Panc1 (cell line): ENCODE measurements at places on chromosomes 4 and X.
A peak's percentile ranks its signal among the peaks of the same experiment; 100 is the strongest.

DNA sequence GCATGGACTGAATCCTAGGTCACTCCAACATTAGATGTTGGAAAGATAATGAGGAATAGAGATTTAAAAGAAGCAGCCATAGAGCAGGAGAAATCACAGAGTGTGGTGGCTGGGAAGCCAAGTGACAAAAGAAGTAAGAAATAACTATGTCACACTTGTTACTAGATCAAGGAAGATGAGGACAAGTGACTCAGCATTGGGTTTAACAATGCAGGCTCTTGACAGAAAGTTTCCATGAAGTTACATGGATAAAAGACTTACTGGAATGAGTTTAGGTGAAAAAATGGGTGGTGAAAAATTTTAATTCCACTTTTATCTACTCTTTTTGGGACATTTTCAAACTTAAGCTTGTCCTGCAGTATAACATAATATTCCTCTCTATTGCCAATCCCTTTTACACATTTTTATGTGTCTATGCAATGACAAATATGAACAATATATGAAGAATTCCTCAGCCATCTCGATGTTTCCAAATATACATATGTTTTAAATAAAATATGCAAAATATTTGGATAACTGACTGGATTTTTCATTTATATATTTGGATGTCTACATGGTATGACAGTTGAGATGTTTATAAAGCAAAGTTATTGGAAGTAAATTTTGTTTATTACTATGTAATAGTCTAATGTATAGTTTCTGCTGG lies 462.6 kb downstream of the IL15 start:
- no peak for DNase-seq

DNA sequence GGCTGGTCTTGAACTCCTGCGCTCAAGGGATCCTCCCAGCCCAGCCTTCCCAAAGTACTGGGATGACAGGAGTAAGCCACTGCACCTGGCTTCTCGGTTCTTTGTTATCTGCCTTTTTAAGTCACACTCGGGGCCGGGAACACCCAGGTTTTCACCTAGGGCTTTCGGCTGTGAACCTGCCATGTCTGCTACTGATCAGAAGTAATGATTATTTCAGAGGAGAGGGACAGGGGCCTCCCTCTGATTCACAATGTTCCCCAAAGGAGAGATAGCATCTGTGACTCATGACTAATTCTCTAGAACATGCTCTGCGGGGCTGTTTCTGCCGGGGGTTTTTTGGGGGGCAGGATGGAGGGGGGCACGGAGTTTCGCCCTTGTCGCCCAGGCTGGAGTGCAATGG lies 26.9 kb downstream of the CRLF2 start:
- no peak for DNase-seq

DNA sequence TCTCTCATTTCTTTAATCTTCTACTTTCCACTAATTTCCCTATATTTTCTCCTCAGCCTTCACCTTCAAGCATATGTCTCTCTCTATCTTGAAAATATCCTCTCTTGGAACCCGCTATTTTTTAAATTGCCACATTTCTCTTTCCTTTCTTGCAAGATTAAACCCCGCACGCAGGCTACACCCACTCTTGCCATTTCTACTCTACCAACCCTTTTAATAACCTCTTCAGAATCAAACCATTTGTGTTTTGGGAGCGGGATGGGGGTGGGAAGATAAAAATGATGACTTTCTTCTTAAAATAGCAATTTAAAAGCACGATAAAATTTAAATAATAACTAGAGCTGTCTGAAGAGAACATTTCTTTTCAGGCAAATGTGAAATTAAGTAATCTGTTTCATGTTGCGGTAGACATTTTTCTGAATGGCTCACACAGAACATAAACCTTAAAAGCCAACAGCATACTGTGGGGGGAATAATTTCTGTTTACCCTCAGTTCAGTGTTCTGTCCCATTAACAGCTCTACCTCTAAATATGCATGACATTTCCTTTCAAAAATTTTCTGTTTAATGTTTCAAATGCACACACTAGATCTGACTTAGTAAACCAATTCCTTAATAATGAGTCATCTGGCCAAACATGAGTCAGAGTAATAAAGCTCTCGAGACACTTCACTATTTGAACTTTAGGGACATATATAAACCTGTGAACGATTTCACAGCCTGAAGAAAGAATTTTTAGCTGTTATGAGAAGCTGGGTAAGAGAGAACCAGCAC lies 20.5 kb downstream of the ARSJ start:
- DNase-seq = peak; percentile 97

- DNase-seq = no peak
Measured at GRCh38 chr4:114265342-114265741, 285.9 kb upstream of the ARSJ start.

GRCh38 chrX:9577555-9577954 lies 112.7 kb downstream of the TBL1X start:
- no peak for DNase-seq

DNA sequence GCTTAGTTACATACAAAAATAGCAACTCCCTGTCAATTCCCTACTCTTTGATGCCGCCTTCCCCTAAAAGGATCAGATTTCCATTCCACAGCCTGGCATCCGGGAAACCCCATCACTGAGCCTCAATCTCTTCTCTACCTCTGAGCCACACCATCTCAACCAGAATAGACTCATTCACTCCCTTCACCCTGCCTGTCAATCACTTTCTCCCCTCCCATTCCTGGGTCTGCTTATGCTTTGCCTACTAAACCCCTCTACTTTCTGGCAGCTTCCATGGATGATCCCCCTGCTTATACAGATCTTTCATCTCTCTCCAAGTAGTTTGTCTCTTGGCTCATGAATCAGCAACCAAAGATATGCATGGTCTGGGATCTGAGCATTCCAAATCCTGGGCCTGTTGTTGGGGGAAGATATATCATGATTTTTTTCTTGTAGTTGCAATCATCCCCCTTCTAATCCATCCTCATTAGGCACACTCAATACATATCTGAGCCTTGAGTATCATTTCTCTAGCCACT lies 2.6 kb downstream of the AMER1 start:
- DNase-seq = no peak

DNA sequence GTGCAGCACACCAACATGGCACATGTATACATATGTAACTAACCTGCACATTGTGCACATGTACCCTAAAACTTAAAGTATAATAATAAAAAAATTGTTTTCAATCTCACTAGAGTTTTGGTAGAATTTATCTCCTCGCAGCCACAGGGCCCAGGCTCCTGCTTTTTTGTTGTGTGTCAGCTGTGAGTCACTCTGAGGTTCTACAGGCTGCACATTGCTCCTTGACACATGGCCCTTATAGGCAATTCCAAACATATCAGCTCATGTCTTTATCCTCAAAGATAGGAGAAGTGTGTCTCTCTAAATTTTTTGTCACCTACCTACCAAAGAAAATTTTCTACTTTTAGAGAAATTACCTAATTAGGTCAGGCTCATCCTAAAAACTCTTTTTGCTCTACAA lies 252.1 kb upstream of the ADGRL3 start:
- no peak for DNase-seq

- DNase-seq = no peak
Measured at GRCh38 chr4:38656111-38656510, 7.9 kb upstream of the KLF3 start.

GRCh38 chrX:40759374-40759773 lies 24.0 kb upstream of the MED14 start:
- DNase-seq = no peak

DNA sequence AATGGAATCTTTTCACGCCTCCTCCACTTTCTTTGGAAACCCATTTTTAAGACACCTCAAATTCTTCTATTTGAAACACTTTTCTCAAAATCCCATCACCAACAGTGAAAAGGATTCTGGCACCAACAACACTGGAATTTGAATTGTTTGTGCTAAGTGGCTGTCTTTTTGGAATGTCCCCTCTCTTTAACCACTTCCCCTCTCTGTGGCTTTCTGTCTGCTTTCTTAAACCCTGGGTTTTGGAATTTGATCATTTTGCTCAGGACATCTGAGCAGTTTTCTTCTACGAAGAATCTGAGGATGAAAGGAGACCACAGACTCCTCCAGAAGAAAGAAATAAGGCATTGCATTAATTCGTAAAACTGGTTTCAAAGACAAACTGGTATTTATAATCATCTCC lies 89.0 kb downstream of the MXRA5 start:
- no peak for DNase-seq

DNA sequence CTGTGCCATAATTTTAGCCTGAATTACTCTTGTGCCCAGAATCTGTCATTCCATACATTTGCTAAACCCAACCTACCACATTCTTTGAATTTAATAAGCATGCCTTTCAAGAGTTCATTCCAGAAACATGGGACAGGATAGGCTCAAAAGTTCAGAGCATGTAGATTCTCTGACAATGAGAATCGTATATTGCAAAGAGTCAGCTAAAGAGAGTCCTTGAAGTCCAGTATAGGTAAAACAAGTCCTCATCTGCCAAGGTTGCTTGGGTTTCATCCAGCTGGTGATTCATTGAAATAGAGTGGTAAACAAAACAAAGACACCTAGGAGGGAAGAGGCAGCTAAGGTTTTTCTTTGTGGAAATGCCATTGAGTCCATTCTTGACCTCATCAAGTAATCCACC lies 249.3 kb upstream of the DIPK2B start:
- DNase-seq = no peak

DNA sequence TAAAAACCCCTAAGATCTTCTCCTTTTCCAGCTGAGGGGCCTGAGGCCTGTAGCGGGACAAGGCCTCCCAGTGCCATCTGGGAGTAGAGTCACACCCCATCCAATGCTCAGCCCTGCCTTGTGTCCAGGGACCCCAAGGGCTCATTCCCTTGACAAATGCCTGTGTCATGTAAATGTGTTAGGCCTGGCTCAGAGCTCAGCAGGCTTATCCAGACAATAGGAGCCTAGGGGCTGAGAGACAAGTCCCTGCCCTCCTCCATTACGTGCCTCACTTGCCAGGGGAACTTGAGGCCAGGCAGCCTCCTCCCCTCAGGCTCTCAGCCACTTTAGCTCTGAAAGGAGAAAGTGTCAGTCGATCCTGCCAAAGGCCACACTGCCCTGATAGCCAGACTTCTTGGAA lies 166.8 kb upstream of the MAMLD1 start:
- DNase-seq = no peak

- DNase-seq = no peak
Measured at GRCh38 chrX:136055651-136056221, 70.5 kb downstream of the SLC9A6 start.

DNA sequence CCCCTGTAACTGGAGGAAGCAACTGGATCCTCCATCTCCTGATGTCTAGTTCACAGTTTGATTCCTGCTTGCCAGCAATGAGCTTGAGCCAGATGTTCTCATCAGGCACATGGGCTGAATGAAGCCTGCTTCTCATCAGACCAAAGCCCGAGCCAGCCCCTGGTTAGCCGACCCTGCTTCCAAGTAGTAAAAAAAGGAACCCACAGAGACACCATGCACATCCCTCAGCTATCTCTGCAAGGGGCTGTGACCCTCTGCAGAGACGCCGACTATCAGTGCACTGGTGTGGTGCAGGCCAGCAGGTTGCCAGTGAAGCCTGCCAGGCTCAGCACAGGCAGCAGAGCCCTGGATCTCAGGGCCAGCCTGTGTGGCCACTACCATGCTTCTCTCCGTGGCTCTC lies 2.8 kb downstream of the DCTD start:
- no peak for DNase-seq

DNA sequence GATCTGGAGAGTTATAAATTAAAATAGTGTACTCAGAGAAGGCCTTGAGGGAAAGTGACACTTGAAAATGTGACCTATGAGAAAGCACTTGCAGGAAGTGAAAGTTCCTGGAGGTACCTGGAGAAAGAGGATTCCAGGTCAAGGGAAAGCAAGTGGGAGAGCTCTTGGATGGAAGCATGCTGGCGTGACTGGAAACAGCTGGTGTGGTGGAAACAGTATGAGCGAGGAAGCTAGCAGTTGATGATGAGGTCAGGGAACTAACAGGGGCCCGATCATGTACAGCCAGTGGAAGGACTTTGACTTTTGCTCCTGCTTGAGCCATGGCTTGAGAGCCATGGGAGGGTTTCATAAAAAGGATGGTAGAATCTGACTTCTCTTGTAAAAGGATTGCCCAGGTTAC lies 9.5 kb upstream of the CLCN5 start:
- no peak for DNase-seq

- DNase-seq = no peak
Measured at GRCh38 chr4:8507624-8508023, 67.0 kb downstream of the TRMT44 start.

GRCh38 chr4:39046249-39046648 lies 14.0 kb upstream of the TMEM156 start:
- DNase-seq = no peak

DNA sequence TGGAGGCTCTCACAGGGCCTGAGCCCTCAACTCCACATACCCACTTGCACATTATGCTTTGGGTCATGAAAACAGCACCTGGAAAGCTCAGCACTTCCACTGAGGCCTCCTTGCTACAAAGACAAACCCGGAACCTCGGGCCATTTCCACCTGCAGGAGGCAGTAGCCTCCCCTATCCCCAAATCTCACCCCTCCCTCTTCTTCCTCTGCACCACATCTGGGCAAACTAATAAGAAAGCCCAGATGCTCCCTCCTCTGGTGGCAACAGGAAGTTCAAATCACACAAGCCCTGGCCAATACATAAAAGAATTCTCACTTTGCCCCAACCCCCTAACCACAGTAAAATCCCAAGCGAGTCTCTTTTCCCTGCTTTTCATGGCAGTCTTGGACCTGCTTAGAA lies 136.4 kb downstream of the MAPK10 start:
- peak; percentile 2 for DNase-seq

DNA sequence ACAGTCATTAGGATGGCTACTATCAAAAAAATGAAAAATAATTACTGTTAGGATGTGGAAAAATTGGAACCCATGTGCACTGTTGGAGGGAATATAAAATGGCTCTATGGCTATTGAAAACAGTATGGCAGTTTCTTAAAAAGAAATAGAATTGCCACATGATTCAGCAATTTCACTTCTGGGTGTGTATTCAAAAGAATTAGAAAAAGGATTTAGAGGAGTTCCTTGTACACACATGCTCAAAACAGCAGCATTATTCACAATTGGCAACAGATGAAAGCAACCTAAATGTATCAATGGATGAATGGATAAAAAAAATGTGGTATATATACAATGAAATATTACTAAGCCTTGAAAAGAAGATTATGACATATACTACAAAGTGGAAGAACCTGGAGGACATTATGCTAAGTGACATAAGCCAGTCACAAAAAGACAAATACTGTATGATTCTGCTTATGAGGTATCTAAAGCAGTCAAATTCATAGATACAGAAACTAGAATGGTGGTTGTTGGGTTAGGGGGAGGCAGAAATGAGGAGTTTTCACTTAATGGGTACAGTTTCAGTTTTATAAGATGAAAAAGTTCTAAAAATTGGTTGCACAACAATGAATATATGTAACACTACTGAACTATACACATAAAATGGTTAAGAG lies 123.2 kb downstream of the ELOVL6 start:
- no peak for DNase-seq

GRCh38 chr4:86043755-86044592 lies 315.9 kb downstream of the MAPK10 start:
- no peak for DNase-seq

DNA sequence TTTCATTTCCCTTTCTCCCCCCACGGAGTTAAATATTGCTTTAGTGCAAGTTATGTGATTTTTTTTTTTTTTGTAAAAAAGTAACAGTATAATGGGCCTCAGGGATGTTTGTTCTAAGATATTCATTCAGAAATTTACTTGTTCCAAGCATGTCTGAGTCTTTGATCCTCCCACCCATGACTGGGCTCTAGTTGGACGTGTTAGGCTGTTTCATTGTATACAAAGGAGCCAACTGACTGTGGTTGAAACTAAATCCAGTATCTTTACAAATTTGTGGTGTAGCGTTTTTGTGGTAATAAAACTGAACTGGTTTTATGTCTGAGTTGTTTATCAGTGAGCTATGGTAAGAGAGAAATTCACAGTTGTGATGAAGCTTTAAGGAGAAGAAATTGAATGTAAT lies 74.1 kb downstream of the DOCK11 start:
- DNase-seq = no peak

- DNase-seq = no peak
Measured at GRCh38 chr4:152357206-152357605, 178.7 kb downstream of the FBXW7 start.
